Activated T-helper 1 cell treated with anti-CD3 and anti-CD28 coated beads, Interleukin-2, amount 50 U/mL, for 16 hours (primary cell): ENCODE measurements at places on chromosomes 2 and 18.
A peak's percentile ranks its signal among the peaks of the same experiment; 100 is the strongest.

GRCh38 chr2:70371753-70372152 is 69.9 kb upstream of the FAM136A start:
- DNase-seq, result no peak

GRCh38 chr2:137287913-137288639 is 522.7 kb downstream of the THSD7B start:
- DNase-seq, result no peak

- no peak for DNase-seq
Observed at GRCh38 chr2:69538872-69539548, 101.8 kb upstream of the NFU1 start.

DNA sequence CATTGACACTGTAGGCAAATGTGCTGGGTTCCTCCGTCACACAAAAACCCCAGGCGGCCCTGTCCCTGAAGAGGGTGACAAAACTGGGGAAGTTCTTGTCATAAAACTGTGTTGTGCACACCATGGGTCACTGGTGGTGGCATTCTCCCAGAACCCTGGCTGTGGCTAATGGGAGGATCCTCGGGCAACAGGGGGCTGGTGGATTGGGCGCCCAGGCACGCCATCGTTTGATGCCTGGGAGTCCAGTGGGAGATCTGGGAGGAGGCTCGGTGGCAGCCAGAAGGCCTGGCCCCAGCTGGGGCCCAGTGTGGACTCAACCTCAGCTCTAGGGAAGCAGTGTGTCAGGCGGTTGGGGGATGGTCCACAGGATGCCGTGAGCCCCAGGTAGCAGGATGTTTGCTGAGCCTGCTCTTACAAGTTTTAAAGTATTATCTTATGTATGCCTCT is 140.7 kb downstream of the ACOXL start:
- no peak for DNase-seq

DNA sequence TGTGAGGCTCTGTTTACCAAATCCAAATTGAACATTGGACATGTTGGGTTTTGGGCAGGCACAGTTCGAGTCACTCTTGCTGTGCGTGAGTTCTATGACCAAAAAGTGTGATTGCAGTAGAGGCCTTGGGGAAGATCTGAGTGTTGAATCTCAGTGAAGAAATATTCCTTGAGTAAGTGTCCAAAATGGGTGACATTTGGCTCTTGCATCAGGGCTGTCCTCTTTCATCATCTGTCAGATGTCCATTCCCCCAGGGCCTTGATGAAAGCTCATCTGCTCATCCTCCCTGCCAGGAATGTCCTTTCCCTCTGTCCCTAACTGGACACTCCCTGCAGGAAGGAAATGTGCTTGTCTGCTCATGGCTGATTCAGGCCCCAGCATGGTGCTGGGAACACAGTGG is 6.4 kb upstream of the SFTPB start:
- DNase-seq, result no peak

DNA sequence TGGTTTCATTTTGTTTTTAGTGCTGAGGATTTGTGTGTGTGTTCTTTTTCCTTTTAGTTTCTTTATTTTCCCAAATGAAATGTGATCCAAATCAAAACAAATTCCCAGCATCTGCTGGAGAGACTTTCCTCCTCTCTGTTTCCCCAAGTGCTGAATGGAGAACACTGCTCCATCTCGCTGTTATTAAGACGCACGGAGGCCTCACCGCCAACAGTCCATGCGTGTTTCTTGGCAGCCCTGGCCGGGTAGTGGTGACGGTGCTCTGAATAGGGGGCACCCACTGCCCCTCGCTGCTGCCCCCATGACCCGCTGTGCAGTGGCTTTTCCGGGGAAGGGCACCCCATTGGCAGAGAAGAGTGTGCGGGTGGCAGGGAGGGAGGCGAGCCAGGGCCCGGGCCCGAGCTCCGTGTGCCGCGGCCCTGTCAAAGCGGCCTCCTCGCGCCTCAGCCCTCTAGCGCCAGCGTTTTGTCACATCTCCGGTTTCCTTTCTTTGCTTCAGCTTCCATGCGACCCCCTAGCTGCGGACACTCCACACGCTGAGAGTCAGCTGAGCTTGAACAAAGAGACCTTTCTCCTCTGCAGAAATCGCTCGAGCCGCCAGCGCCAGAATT is 473.7 kb upstream of the SALL3 start:
- DNase-seq, result no peak

DNA sequence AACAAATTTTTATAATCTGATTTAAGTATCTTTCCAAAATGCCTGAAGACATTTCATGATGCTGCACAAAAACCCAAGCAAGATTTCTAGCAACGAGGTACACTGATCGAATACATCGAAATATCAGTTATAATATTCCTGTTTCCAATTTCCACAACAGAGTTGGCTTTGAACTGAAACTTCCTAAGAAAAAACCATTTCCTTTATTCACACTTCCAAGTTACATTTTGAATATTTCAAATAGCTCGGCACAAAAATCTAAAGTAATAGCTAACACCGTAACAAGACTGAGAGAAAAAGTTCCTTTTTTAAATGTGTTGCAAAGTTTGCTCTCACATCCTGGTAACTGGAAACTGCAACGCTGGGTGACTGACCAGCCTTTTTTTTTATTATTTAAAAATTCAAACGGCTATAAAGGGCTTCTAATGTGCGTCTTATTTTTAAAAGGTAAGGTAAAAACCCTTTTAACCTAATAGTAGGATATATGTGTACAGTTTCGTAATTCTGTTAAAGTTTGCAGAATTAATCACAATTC is 1.7 kb downstream of the HNRNPLL start:
- no peak for DNase-seq

DNA sequence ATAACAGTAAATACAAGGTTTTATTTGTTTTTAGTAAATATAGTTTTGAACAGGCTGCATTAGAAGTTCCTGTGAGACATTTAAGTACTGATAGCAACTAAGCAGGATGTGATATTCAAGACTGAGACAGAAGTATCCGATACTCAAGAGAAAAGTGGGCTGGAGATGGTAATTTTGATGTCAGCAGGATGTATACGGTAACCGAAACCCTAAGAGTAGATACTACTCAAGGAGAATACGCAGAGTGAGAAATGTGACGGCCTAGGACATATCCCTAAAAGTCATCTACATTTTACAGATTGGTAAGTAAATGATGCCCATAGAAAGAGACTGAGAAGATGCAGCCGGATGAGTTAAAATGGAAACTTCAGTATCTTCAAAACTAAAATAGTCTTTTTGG is 115.4 kb downstream of the GORASP2 start:
- no peak for DNase-seq

GRCh38 chr2:46434851-46435273 is 44.5 kb upstream of the TMEM247 start:
- DNase-seq, result no peak

- no peak for DNase-seq
Observed at GRCh38 chr2:229033816-229034215, 237.3 kb downstream of the PID1 start.

GRCh38 chr18:8816220-8816619 is 110.9 kb downstream of the MTCL1 start:
- no peak for DNase-seq

- DNase-seq, result no peak
Observed at GRCh38 chr2:3122525-3122924, 255.1 kb downstream of the EIPR1 start.

DNA sequence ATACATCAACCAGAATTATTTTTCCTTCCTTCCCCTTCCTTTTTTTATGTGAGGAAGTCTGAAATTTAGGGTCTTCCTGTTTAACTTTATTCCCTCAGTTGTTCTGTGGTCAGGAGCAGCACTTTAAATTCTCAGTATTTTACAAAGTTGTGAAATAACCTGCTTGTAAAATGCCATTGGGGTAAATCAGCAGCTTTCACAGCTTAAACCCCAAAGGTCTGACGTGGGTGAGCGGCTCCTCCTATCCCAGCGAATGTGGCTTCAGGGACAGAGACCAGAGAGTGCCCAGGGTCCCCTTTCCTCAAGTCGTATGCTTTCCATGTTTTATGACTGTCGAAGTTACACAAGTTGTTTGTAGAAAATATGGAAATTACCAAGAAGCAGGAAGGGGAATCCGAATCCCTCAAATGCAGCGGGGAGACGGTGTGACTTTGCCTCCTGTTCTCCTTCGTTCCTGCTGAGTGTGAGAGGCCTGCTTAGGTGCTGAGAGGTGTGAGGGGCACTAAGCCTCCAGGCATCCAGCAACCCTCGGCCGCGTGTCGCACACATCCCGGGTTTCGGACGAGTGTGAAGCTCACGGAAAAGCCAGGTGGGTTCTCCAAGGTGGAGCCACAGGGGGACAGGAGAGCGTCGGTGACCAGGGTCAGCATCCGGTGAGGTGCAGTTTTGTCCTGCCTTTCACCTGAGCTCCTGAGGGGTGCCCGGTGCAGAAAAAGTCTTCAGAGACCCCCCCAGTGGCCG is 10.8 kb upstream of the KCNG2 start:
- DNase-seq, result no peak

DNA sequence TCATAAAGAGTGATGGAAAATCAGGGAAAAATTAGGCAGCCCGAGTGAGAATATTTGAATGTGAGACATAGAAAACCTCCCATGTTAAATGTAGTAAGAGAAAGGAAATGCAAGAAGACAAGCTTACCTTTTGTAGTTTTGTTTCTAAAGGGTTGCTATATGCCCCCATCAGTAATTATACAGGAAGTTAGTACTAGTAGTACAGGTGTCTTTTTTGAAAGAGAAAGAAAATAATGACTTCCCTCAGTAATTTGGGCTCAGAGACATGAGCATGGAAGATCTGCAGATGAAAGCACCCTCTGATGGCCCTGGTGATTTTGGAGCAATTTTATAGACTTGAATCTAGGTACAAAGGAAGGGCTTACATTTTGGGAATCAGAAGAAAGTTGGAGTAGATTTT is 80.8 kb downstream of the RHBDD1 start:
- DNase-seq, result no peak

- DNase-seq, result no peak
Observed at GRCh38 chr2:201452058-201452921, 750 bp downstream of the STRADB start.

- no peak for DNase-seq
Observed at GRCh38 chr2:27029051-27029450, 3.7 kb upstream of the TMEM214 start.

DNA sequence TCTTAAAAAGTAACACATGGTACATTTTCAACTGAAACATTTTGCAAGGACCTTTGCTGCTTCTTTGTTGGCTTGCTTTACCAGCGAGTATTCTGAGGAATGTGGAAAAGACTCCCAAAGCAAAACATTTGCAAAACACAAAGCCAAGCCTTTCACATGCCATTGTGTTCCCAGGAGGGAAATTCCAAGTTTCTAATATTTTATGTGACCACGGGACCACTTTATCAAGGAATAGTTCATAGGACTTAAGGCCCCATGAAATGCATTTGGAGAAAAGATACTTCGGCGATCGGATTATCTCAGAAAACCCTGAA is 26.2 kb downstream of the CYP27C1 start:
- no peak for DNase-seq

DNA sequence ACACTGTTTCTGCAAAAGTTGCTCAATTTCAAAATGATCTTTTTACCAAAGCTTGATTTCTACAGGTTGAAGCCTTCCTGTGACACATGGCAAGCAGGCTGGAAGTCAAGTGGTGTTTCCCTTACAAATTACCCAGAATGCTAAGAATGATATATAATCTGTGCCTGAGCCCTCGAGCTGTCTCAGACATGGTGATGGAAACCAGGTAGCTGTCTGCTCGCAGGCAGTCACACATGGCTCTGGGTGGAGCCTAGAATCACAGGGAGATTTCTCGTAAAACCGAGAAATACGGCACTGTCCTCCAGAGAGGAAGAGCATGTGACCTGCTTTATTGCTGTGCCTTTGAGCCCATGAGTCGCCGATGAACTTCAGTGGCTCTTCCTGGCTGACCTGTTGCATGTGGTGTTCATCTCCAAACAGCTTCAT is 392.9 kb downstream of the ZNF521 start:
- DNase-seq, result no peak

- DNase-seq, result no peak
Observed at GRCh38 chr18:75916624-75916982, 489.1 kb upstream of the SMIM21 start.

DNA sequence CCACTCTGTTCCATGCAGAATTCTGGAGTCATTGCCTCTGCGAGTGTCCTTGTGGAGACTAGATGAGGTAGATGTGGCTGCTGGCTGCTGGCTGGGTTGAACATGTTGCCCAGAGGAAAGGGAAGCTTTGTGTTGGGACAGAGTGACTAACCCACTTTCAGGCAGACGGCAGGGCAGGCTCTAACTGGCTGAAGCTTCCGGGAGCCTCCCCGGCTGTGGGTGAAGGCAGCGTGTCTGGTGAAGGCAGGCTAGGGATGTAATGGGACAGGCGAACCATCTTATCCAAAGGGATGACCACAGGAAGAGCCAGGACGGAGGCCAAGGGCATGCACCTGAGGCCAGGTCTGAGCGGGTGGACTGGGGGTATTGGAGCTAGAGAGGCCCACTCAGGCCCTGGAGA is 16.0 kb downstream of the ASPRV1 start:
- DNase-seq, result no peak

DNA sequence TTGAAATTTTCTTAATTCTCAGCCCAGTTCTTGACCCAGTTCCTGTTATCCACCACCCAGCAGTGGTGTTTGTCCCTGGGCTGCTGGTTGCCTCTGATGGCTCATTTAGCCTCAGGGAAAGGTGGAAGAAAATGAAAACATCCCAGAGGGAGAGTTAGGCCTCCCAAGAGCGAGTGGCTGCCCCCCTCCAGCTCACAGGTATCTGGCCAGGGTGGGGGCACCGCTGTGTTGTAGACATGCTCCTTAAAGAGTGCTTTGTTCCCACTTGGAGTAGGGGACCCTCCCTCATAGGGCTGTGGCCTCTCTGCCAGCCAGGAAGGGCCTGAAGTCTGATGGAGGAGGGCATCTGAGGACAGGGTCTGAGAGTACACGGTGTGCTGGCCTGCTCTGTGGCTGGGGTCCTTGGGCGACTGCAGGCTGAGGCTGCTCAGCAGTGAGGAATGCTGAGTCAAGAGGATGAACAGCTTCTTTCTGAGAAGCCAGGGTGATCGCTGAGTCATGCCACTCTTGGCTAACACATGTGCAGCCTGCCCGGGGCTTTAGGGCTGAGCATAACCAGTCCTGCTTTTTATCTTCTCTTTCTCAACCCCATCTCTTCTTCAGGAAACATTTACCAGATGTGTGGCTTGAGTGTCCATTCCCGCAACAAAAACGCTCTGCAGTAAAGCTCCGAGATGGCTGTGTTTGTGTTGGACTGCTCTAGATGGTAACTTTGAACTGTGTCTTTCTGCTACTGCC is 72.3 kb downstream of the IL1R2 start:
- DNase-seq, result peak; percentile 19

DNA sequence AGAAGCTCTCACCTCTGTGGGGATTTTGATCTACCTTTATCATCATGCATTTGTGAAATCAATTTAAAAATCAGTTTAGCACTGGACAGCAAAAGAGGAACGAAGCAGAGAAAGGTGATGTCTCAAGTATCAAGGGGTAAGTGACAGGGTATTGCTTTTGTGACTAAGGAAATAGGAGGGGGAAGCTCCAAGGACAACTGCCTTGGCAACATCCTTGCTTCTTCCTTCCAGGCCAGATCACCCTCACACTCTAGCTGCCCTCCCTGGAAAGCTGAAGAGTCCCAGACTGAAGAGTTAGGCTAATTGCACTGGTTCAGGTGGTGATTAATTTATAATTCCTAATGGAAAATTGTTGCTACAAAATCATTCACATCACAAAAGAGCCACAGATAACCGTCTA is 859.1 kb upstream of the ACVR2A start:
- DNase-seq, result no peak
